ENCODE measurements at places on chromosomes 16 and 17. TPM values are rescaled to one million over a fixed set of nuclear protein-coding genes. Genes with fewer than 3 reads are reported as not detected.

The OMG gene
- 0.10 TPM for total RNA-seq

The PRSS33 gene
- 0.17 TPM for total RNA-seq

The NR1D1 gene
- 9.1 TPM for total RNA-seq

GRCh38 chr16:84334482-84334881 lies 33.9 kb upstream of the ATP2C2 start:
- no peak for DNase-seq

- no peak for DNase-seq
These were observed 82.0 kb upstream of the ZNF423 start for GRCh38 chr16:49937886-49938285.

DNA sequence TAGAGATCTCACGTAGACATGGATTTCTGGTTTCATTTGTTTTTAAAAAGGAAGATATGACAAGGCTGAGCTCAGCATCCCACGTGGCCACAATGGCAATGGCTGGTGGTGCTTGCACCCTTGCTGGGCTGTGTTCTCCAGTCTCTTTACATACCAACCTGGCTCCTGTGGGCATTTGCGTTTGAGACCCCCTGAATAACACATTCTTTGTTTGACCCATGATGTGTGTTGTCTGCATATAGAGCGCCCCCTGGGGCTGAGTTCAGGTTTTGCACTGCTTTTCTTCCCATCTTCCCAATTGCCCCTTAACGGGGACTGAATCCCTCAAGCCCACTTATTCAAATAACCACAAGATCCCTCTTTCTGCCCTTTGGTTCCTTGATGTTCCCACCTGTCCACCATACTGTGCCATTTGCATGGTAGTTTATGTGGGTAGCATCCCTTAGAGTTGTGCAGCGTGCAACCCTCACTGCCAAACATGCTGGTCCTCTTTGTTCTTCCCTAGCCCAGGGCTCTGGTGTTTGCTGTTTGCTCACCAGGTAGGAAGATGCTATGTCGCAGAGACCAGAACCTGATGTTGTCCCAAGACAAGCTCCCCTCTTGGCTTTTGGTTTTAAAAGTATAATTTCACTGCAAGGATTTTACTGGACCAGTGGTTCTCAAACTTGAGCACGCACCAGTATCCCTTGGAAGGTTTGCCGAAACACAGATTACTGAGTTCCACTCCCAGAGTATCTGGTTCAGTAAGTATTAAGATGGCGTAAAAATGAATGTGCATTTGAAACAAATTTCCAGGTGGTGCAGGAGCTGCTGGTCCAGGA lies 38.5 kb upstream of the NKD1 start:
- peak; percentile 67 for DNase-seq

DNA sequence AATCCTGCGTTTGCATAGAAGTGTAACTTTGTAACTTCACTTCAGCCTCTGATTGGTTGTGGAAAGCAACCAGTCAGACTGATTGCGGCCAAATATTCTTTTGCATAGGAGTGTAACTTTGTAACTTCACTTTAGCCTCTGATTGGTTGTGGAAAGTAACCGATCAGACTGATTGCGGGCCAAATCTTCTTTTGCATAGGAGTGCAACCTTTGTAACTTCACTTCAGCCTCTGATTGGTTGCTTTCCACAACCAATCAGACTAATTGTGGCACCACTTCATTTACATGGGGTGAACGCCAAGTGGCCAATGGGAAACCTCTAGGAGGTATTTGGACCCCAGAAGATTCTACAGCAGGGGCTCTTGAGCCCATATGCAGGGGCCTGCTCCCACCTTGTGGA lies 1.8 kb upstream of the TMEM98 start:
- DNase-seq = no peak
